NT2/D1 (cell line): ENCODE measurements at places on chromosomes 6 and 20.

- no peak for DNase-seq
Measured at GRCh38 chr6:7148100-7148822, 40.5 kb downstream of the RREB1 start.

DNA sequence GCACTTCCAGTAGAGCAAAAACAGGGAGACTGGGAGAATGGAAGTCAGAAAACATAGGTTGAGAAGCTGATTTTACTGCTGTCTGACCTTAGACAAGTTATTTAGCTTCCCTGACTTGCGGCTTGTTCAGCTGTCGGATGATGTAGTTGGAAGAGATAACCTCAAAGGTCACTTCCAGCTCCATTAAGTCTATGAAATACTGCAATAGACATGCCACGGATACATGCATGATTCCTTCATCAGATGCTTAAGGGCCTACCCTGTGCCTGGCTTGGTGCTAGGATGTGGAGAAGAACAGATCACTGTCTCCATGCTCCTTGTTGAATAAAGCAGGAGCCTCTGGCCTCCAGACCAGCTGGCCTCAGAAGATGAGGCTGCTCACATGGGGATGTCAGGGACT, 43.7 kb downstream of the FYN start:
- no peak for DNase-seq

DNA sequence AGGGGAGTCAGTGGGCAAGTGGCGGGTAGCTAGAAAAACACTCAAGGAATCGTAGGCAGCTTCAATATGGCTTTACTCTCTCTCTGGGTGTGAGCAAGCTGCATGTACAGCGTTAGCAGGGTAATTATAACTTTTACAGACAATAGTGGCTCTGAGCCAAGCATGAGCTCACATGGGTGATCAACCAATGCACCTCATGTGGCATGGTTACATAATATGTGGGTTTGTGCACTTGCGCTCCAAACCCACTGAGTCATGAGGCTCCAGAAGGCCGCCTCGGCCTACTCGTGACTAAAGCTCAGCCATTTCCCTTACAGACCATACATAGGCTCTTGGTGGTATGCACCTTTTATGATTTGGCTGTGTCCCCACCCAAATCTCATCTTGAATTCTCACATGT, 78.4 kb upstream of the FBXL4 start:
- DNase-seq = no peak

- DNase-seq = no peak
Measured at GRCh38 chr6:137121401-137121997, 51.9 kb downstream of the IL22RA2 start.

DNA sequence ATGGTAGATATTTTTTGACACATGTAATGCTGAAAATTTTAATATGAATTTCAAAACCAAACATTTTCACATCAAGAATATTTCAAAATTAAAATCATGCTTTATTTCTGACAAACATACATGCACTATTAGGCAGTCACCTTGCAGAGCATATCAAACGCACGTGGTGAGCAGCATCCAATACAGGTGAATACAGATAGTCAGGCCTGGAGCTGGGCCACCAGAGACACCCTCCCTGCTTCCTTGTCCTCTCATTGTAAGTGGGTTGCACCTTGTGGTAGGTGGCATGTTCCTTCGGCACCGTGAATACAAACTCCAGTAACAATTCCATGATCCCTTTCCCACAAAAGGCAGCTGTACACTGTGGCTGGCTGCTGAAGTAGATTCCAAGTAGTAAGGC, 8.9 kb downstream of the REV3L start:
- no peak for DNase-seq

DNA sequence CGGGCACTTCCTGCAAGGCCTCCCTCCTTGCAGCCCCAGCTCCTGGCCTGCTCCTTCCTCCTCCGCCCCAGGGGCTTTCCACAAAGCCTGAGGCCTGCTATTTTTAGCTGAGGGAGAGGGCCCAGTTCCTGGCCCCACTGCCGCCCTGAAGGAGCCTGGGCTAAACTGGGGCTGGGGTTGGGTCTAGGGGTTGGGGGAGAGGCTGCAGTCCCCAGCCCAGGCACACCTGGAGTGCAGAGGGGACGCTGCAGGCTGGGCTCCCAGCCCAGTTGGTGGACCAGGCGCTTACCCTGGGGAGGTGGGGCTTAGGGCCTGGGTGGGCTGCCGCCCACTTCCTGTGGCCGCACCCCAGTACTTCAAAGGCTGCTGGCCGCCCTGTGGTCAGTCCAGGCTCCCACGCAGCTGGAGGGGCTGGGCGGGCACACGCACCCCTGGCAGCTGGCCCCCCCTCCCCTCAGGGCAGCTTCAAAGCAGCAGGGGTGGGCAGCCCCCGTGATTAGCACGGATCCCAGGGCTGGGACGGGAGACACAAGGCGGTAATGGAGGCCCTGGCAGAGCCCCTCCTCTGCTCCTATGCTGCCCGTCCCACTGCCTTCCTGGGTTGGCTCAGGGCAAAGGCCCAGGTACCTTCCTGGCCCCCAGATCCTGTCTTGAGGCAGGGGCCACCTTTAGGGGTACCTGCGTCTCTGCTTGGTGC, 7.1 kb upstream of the ABHD16B start:
- DNase-seq = no peak

DNA sequence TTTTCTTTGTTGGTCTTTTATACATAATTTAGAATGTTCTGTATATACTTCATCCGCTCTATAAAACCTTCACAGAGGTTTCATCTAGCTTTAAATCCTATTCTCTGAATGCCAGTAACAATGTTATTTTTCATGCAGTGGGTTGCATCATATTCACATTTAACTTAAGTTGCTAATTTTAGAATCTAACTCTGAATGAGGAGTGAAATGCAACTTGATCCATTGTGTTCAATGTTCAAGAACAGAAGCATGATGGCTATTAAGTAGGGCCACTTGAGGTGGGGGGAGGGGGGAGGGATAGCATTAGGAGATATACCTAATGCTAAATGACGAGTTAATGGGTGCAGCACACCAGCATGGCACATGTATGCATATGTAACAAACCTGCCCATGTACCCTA, 224.5 kb downstream of the NKAIN2 start:
- DNase-seq = no peak

DNA sequence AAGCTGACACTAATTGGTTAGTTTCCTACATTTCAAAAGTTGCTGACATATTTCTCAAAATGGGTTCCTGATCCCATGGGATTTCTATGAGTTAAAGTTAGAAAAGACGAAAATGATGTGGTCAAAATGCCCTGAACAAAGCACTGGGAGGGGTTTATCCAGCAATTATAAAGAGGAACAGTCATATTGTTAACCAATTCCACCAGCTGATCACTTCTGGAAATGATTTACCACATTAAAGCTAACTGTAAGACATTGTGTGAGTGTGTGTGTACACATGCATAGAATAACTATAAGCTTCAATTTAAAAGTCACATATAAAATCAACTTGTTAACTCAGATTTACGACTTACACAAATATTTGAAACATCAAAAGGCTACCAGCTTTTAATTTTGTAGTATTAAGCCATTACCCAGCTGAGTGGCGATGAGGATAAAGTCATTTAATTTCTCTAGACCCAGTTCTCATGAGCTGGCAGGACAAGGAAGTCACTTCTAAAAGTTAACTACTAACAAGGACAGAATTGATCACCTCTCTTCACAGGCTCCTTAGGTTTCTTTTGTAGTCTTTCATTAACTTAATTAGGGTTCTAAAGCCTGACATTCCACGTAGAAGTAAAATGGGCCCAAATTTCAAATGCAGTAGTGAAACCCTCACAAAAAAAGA, 40.4 kb downstream of the MAN1A1 start:
- DNase-seq = no peak

- DNase-seq = no peak
Measured at GRCh38 chr20:1817577-1818211, 77.5 kb upstream of the SIRPA start.

DNA sequence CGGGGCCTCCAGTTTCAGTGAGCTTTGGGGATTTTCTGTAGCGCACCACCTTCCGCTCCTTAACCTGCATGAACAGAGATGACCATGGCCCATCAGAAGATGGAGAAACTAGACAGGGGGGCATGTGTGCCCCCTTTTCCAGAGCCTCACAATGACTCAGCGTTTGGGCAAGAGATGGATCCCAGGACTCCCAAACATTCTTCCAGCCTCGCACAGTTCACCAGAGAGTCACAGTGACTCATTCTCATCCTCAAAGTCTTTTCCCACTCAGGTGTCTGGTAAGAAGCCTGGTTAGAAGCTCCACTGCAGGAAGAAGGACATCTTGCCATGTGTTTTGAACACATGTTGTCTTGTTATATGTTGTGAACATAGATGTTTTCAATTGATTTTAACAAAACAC, 76.2 kb upstream of the FRMD1 start:
- DNase-seq = no peak

DNA sequence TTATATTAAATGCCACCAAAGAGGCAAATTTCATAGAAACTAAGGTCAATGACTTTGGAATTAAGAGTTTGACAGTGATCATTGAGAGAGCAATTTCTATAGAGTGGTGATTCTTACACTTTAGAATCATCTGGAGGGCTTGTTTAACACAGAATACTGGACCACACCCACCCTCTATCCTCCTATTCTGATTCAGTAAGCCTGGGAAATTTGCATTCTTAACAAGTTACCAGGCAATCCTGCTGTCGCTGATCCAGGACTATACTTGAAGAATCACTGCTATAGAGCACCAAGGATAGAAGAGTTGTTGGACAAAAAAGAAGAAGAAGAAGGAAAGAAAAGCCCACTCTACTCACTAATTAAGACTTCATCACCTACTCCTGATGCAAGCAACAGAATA, 21.3 kb upstream of the TBX18 start:
- no peak for DNase-seq

DNA sequence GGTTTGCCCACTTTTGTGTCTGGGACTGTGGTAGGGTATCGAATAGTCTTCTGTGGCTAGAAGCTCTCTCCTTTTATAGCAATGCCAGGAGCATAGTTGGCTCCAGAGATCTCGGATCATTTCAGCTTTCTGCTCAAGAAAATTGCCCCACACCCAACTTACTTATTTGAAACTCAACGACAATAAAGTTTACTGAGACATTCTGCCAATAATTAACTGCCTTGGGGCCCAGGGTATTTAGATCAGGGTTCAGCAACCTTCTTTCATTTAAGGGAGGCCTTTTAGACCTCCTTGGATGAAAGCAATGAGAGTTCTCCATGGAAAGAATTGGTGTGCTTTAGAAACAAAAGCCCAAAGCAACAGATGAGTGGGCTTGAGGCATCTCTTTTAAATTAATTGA, 53.8 kb upstream of the GMPR start:
- DNase-seq = no peak

- DNase-seq = no peak
Measured at GRCh38 chr6:161161889-161162624, 111.8 kb downstream of the AGPAT4 start.

DNA sequence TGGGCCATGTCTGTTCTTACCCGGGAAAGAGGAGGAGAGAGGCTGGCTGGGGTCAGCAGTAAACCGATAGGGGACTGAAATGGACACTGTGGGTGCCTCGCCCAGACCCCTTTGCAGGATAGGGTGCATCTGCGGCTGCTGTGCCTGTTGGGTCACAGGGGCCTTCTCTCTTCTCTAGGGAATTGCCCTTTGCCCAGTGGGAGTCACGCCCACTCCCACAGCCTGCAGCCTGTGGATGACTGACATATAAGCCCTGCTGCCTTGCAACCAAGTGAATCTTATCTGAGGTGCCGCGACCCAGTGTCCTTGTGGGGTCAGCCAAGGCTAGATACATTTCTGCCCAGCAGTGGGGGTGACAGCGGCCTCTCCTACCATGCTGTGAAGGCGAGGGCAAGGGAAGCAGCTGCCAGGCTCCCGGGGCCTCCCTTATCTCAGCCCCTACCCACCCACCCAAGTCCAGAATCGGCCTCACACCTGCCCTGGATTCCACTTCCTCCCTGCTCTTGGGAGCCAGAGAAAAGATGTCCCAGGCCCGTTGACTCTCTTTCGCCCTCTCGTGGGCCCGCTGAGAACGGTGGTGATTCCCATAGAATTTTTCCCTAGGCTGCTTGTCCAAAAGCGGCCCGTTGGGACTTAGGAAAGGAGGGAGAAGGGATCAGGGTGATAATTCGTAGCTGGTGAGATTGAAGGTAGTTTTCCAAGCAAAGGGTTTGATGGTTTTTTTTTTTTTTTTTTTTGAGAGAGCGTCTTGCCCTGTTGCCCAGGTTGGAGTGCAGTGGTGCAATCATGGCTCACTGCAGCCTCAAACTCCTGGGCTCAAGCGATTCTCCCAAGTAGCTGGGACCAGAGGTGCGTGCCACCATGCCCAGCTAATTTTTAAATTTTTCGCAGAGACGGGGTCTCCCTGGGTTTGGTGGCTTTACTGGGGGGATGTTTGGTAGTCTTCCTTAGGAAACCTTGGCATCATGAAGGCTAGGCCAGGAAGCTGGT, 76.4 kb upstream of the RNF24 start:
- DNase-seq = peak; percentile 39

- no peak for DNase-seq
Measured at GRCh38 chr6:15205321-15205720, 40.5 kb upstream of the JARID2 start.

- DNase-seq = peak; percentile 15
Measured at GRCh38 chr6:53294095-53294494, 54.7 kb downstream of the ELOVL5 start.

- DNase-seq = no peak
Measured at GRCh38 chr6:112439010-112439409, 91.9 kb downstream of the RFPL4B start.
